ENCODE measurements at places on chromosomes 1 and 21.
A peak's percentile ranks its signal among the peaks of the same experiment; 100 is the strongest.

DNA sequence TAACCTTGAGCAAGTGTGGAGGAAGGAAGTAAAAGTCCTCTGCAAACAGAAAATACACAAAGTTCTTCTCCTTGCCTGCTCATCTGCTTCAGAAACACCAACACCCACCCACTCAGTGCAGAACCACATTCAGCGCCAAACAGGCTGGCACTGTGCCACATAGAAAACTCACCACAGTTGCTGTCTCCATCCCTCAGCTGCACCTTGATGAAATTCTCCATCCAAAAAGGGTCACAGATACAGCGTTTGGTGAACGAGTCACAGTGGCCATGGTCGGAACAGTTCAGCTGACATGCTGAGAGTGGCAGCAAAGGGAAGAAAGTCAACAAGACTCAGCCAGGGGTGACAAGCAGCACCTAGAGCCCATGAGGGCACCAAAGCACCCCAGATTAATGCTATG is 114.5 kb downstream of the KIAA0319L start:
- DNase-seq = no peak

GRCh38 chr1:27365372-27366112 is 1.2 kb downstream of the MAP3K6 start:
- peak; percentile 76 for DNase-seq

DNA sequence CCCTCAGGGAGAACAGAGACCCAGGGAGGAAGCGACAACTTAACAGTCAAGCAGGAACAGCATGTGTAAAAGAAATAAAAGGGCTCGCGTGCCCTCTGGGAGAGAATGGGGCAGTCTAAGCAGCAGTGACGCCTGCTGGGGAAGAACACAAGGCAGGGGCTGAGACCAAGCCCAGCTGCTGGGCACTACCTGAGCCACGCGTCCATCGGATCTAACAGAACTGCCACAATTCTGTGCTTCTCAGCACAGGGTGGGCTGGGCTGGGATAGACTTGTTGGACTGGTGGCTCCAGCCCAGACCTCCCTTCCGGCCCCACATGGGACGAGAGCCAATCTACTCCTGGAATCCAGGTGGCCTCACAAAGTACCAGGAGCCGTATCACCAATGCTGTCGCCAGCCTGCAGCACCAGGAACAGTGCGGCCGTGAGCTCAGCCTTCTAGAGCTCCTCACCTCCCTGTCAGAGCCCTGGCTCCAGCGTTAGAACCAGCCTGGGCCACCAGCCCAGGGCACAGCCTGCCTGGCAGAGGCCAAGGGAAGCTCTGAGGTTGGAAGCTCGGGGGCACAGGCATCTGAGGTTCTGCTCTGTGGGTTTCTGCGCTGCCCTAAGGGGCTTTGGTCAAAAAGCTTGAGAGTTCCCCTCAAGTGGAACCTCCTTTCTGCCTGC is 7.4 kb downstream of the LRRC47 start:
- DNase-seq = no peak

- no peak for DNase-seq
These were observed 62.8 kb upstream of the NGF start for GRCh38 chr1:115400891-115401290.

- DNase-seq = no peak
These were observed 14.9 kb upstream of the CENPS start for GRCh38 chr1:10415211-10415930.

DNA sequence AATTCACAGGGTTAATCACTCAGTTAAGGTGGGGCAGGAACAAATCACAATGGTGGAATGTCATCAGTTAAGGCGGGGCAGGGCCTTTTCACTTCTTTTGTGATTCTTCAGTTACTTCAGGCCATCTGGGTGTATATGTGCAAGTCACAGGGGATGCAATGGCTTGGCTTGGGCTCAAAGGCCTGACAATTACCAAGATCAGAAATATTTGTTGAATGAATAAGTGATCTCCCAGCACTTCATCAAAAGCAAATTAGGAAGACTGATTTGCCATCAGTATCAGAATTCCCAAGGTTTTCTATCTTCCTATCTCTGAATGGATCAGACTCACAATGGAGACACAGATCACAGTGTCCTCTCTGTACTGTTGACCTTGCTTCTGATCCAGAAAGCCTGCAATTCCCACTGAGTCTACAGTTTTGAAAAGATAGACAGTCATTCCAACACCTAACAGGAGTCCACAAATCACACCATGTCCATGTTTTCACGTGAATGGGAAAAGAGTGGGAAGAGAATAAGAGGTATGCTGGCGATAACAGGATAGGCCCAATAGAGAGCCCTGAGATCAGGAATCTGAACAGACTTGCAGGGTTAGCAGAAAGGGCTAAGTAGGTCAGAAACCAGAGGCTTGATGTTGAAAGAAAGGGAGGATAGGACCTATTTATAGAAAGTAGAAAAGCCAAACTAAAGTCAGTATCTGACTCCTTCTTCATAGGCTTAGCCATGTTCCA is 75.3 kb downstream of the KCNK1 start:
- no peak for DNase-seq
